Frontal cortex (tissue), 4 donors: ENCODE measurements at places on chromosomes 2 and 18. TPM values are rescaled to one million over a fixed set of nuclear protein-coding genes. Genes with fewer than 3 reads are reported as not detected.

DNA sequence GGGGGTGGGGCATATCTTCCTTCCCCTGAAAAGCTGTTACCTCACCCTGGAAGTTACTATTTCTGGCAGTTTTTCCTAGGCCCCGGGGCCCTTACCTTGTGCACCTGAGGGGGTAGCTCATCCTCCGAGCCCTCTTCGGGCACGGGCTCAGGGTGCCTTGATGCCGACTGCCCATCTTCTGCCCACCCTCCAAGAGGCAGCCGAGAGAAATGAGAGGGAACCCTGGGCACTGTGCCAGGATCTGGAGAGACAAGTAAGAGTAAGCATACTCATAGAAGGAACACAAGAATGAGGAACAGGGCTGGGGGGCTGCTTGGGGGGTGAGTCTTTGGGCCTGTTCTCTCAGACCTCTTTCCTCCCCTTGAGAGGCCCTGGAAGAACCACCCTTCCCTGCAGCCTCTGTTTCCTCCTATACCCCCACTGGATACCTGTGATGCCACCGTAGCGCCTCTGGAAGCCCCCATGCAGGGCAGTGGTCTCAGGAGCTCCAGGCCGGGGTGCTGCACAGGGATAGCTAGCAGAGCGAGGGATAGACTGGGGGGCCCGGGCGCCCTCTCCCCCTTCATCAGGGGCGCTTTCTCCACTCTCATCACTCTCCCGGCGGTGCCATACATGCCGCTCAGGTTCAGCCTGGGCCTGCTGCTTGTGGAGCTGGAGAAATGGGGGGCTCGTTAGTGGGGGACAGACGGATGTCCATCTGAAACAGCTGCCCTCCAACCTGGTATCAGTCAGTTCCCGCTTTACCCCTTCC lies 2.1 kb upstream of the ABCB6 start:
- no peak for DNase-seq

- DNase-seq: no peak
Measured at GRCh38 chr18:45496741-45497140, 118.5 kb upstream of the SLC14A2 start.

DNA sequence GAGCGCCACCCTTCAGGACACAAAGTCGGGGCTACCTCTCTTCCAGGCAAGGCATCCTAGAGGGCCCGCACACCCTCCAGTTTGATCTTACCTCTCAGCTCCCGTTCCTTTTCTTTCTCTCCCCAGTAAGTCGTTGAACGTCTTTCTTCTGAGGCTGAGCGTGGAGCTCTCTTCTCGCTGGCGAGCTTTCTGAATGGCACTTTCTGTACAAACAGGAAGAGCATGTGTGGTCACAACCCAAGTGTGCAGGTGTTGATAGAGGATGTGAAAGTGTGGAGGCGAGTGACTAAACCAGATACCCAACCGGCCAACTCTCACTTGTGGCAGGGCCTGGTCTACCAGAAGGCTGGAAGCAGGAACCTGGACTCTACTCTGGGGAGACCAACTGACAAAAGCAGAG lies at the start of gene AFF3:
Gene AFF3 (minus strand): TSS at position 198 of the 400 bp plus-strand sequence. CDS start 38,136 bp downstream, outside the sequence.
- DNase-seq: no peak

- no peak for DNase-seq
Measured at GRCh38 chr18:61984349-61984748, 91.5 kb upstream of the RNF152 start.

DNA sequence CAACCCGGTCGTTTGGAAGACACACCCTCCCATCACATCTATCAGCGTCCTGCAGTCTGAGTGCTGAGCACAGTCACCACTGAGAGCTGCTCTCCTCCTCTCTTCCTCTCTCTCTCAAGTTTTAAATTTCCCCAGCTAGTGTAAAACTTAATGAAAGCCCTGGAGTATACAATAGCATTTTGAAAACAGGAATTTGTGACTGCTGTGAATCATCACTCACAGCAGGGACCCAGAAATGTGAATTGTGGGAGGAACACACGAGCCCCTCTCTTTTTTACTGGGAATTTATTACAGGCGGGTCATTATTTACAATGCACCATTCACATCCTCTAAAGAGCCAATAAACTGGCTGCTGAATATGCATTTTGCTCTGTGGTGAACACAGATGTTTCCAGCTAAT lies 185.0 kb upstream of the SMIM21 start:
- DNase-seq: no peak

- peak; percentile 12 for DNase-seq
Measured at GRCh38 chr18:31555971-31556747, 35.5 kb upstream of the TTR start.

DNA sequence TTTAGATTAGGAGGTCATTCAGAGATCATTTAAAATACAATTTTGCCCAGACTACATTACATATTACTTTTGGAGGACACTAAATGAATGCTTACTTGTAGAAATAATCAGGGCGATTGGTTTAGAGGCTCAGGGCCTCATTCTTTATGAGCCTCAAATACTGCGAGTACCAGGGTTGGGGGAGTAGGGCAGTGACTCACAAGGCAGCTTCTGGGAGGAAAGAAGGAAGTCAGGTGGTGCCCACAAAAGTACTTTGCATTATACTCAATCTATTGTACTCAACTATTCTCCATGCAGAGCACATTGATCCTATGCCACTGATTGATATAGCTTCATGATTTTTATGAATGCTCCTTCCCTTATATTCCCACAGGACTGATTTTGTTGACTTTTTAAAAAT lies 166.9 kb downstream of the SOCS6 start:
- DNase-seq: no peak

- DNase-seq: no peak
Measured at GRCh38 chr2:113251118-113251517, 27.6 kb downstream of the PAX8 start.

GRCh38 chr2:86417961-86418360 lies 23.2 kb upstream of the KDM3A start:
- DNase-seq: no peak

- no peak for DNase-seq
Measured at GRCh38 chr2:237358721-237359517, 55.0 kb downstream of the COL6A3 start.

- DNase-seq: no peak
Measured at GRCh38 chr18:58390399-58390798, 238.5 kb downstream of the ALPK2 start.

DNA sequence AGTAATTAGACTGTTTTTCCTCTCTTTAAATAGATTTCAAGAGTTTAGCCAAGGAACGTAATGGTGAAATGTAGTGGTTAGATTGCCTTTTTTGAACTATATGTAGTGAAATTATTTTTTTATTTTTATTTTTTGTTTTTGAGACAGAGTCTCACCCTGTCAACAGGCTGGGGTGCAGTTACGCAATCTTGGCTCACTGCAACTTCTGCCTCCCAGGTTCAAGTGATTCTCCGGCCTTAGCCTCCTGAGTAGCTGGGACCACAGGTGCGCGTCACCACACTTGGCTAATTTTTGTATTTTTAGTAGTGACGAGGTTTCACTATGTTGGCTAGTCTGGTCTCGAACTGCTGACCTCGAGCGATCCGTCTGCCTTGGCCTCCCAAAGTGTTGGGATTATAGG lies 60.8 kb downstream of the BIRC6 start:
- no peak for DNase-seq

IL1F10 gene
- total RNA-seq: not detected

TGFA gene
- total RNA-seq: 14.3 TPM

AQP12B gene
- total RNA-seq: not detected
